ENCODE measurements at places on chromosomes 1 and 21.

DNA sequence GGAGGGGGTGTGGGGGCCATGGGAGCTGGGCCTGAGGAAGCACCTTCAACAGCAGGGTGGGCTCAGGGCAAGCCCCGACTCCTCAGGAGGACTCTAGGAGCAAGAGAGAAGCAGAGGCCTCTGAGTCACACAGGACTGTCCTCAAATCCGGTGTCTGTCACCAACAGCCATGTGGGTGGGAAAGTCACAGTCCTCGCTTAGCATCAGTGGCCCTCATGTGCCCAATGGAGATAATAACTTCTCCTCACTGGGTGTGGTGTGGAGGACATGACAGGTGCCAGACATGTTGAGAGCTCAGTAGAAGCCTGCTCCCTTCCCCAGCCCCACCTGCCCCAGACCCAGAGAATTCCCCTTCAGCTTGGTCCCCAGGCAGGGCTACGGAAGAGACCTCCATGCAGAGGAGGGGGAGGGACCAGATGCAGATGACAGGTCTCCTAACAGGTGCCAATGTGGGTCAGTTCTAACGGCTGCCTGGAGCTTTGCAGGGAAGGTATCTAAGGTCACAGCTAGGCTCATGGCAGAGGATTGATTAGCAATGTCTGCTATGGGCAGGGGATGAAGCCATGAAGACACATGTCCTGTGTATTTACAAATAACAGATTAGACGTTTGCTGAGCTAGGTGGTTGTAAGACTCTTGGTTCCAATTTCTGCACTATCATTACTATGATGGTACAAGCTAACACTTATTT lies 30.2 kb downstream of the TTC39A start:
- no peak for DNase-seq

GRCh38 chr1:220281159-220281574 lies 8.9 kb upstream of the RAB3GAP2 start:
- peak; percentile 42 for DNase-seq

DNA sequence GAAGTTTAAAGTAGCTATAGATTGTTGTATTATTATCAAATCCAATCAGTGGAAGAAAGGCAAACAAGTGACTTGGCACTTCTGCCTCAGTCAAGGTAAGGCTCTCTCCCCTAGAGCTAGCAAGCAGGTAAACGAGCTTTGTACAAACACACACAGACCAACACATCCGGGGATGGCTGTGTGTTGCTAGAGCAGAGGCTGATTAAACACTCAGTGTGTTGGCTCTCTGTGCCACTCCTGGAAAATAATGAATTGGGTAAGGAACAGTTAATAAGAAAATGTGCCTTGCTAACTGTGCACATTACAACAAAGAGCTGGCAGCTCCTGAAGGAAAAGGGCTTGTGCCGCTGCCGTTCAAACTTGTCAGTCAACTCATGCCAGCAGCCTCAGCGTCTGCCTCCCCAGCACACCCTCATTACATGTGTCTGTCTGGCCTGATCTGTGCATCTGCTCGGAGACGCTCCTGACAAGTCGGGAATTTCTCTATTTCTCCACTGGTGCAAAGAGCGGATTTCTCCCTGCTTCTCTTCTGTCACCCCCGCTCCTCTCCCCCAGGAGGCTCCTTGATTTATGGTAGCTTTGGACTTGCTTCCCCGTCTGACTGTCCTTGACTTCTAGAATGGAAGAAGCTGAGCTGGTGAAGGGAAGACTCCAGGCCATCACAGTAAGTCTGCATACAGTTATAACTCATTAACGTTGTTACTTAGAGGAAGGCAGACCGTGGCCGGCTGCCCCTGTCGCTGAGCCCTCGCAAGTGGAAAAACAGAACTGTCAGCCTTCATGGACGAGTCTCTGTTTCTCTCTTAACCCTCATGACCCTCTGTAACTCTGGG lies at the start of gene PALMD:
Gene PALMD, plus strand, starts transcription at position 415 of the 833 bp plus-strand sequence. Its CDS starts 205 bp downstream, at position 620.
- DNase-seq = no peak

DNA sequence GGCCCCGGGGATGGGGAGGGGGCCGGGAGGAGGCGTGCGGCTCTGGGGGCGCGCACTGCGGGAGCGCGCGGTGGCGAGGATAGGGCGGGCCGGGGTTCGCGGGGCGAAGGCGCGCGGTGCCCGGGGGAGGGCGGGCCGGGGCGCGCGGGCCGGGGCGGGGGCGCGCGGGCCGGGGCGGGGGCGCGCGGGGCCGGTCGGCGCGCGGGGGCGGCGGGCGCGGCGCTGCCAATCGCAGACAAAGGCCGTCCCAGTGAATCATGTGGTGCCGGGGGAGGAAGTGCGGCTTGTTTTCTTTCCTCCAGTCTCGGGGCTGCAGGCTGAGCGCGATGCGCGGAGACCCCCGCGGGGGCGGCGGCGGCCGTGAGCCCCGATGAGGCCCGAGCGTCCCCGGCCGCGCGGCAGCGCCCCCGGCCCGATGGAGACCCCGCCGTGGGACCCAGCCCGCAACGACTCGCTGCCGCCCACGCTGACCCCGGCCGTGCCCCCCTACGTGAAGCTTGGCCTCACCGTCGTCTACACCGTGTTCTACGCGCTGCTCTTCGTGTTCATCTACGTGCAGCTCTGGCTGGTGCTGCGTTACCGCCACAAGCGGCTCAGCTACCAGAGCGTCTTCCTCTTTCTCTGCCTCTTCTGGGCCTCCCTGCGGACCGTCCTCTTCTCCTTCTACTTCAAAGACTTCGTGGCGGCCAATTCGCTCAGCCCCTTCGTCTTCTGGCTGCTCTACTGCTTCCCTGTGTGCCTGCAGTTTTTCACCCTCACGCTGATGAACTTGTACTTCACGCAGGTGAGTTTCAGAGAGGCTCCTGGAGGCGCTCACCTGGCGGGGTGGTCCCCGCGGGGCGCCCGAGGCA lies at the start of gene GPR137B:
Gene GPR137B, plus strand, starts transcription at position 287 of the 851 bp plus-strand sequence. Its CDS starts 84 bp downstream, at position 371.
- peak; percentile 24 for DNase-seq

DNA sequence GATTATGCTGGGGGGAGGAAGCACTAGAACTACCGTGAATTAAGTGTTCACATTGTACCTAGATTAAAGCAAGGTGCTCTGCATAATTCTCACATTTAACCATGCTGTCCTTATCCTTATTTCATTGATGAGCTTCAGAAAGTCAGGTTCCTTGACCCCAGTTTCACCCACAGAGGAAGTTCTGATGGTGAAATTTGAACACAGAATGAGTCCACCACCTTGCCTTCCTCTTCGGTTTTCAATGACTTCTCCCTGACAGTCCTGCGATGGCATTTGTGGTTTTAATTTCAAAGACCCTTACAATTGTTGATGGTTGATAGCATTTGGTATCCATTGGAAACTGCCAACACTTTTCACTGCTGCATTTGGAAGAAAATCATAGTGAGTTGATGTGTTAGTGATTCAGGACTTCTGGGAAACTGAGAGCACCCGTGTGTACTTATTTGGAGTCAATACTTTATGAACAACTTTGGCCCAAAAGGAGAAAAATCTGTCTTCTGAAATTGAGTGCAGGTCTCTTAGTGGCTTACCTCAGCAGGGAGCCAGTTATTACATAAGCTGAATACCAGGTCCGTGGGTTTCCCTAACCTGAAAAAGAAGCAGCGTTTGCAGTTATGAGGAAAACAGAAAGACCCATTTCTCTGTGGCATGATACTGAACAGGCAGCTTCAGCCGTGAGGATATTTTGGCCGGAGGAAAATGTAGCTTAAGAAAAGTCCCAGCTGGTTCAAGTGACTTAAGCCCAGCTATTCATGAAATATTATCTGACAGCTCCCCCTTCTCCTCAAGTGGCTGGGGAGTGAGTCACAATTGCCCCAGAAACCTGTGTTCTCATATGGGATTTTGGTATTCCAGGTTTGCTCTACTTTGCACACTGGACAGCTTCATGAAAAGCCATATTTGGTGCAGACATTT lies 47.5 kb downstream of the ROR1 start:
- no peak for DNase-seq

- DNase-seq = peak; percentile 29
Measured at GRCh38 chr1:65792669-65793358, at the start of gene PDE4B. PDE4B (plus strand) TSS chr1:65792895.

DNA sequence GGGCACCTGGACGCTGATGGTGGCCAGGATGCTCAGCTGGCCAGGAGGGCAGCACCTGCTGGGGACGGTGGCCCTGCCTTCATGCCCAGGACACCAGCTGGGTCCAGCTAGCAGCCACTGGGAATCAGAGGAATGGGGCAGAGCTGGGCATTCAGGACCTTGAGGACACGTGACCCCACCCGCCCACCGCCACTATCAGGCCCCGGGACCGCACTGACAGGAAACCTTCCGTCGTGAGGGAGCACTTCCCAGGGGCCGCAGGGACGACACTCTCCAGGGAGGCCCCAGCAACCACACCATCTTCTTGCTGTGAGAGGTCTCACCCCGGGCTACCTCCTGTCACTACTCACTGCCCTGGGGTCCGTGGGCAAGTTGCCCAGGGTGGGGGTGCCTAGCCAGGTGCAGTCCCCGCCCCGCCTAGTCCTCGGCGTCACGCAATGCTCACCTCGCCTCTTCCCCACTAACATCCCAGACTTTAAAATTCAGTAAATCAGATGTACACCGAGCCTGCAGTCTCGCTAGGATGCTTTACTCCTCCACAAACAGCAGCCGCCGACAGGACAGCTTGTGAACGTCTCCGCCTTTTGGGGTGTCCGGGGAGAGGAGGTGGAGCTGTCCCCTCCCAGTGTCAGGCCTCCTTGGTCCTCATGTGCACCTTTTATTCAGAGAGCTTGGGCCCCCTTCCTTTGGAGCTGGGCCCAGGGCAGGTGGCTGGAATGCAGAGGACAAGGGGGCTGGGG lies 4.9 kb downstream of the VWA1 start:
- DNase-seq = no peak

GRCh38 chr1:22341791-22342605 lies 109.7 kb upstream of the ZBTB40 start:
- DNase-seq = peak; percentile 93

- DNase-seq = no peak
Measured at GRCh38 chr1:30325085-30325935, 398.1 kb downstream of the MATN1 start.

- DNase-seq = no peak
Measured at GRCh38 chr1:65434255-65434654, 13.8 kb downstream of the LEPR start.

DNA sequence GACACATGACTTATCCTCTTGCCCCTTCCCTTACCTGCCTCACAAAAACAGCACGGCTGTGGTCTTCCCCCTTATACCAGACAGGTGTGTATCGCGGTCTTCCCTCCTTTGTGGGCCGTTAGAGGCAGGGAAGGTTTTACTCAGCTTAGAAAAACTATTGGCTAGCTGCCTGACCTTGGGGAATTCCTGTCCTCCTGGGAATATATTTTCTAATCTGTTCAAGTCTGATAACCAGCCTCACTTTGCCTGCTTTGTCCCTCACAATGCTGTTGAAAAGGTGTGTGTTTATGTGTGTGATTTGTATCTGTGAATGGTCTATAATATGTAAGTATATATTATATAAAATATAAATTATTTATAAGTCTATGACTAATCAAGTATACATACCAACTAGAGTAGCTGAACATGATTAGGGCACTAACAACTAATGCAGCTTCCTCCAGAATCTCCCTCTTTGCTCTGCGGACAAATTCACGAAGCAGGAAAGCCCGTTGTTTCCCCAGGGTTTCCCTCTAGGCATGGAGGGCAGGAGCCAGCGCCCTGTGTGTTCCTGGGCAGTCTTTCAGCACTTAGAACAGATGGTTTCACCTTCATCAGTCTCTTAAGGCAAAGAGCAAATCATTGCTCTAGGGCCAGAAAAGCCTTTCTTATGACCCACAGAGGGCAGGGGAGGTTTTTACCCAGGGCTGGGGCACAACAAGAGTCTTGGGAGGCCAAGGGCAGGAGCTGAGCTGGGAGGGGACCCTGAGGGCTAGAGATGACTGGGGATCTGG lies 25.6 kb downstream of the SLC26A9 start:
- DNase-seq = no peak

- no peak for DNase-seq
Measured at GRCh38 chr1:224253721-224254120, 70.7 kb downstream of the DEGS1 start.

- no peak for DNase-seq
Measured at GRCh38 chr1:225610539-225610938, 42.4 kb downstream of the ENAH start.

GRCh38 chr1:203649551-203649998 lies 22.9 kb downstream of the ATP2B4 start:
- no peak for DNase-seq

All from spinal cord (tissue), 10 donors.